ENCODE measurements at places on chromosomes 5 and 9.

DNA sequence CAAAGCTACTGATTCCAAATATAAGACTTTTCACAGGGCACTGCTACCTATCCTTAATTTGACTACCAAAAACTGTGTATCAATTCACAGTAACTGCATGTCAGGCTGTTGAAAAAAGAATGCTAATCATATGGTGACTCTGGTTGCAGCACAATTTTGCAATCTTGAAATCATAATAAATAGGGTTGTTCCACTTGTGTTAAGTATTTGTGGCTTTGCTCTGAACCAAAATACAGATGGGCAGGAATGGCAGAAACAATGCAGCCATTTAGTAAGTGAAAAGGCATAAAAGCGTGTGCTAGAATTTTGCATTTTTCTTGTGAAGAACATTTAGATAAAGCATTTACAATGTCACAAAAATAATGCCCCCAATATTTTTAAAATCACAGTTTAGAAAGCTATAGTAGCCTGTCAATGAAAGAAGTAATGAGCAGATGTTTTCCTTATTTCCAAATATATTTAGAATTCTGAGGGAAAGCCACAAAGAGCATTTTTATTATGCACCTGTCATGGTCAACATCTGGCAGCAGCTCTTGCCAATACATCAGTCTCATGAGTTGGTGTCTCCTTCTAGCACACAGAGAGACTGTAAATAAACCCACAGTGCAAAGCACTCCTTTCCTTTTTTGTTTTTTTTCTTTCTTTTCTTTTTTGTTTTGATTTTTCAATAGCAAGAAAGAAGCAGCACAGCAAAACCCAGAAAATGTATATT, 54.8 kb upstream of the PAM start:
- no peak for DNase-seq

GRCh38 chr9:27349698-27350080, 52.7 kb upstream of the EQTN start:
- no peak for DNase-seq

DNA sequence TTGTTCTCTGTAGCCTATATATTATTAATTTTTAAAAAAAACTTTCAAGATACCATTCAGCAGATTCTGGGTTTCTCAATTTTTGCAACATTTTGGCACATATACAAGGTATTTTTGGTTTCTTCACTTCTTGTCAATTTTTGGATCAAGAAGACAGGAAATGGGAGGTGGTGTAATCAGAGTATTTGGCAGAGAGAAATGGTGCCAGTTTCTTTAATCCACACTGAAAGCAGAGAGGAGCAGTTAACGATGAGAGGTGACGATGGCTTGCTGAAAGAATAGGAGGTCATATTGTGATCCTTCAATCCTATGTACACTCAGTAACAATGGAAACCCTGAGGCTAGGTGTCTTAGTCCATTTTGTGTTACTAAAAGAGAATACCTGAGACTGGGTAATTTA, 16.4 kb downstream of the NNT start:
- no peak for DNase-seq

GRCh38 chr9:128149001-128149701, at the start of gene LCN2:
LCN2 (plus strand) TSS chr9:128149453; CDS start chr9:128149526, 73 bp downstream.
- no peak for DNase-seq

DNA sequence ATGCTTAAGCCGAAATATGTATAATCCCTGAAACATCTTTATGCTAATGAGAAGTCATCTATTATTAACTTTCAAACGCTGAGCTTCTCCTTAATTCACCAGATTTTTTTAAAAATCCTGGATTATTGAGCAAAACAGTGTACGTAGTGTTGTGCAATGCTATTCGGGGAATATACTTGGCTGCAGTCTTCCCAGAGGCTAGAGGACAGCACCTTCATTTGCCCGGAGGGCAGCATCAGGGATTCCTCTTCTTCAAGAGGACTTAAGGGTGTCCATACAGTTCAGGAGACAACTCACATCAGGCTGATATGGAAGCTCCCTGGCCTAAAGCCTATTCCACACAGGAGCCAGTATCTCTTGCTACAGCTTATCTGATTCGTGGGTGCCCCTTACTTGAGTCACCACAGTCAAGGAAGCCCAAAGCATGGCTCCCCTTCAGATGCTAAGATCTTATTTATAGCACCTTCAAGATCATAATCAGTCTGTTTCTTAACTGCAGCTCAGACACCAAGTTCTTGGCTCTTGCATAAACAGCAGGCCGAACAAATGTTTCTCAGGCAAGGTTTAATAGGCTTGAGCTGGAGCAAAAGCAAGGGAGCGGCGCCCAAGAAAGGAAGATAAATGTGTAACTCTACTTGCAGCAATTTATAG, 29.4 kb downstream of the NUTM2F start:
- peak; percentile 13 for DNase-seq

DNA sequence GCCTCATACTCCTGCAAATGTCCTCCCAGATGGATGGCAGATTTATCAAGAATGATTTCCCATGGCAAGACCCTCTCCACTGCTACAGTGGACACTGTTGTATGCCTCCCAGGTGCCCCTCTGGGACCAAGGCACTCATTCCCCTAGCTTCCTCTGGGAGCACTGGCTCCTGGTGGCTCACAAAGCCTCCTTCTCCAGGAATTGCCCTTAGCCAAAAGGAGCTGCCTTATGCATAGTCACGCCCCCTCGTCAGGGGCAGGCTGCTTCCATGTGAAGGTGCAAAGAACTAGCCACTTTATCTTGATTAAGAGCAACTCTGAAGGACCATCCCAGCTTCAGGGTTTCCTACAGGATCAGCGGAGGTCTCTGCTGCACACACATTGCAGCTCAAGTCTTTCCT, 358.1 kb downstream of the CDK5RAP2 start:
- no peak for DNase-seq

DNA sequence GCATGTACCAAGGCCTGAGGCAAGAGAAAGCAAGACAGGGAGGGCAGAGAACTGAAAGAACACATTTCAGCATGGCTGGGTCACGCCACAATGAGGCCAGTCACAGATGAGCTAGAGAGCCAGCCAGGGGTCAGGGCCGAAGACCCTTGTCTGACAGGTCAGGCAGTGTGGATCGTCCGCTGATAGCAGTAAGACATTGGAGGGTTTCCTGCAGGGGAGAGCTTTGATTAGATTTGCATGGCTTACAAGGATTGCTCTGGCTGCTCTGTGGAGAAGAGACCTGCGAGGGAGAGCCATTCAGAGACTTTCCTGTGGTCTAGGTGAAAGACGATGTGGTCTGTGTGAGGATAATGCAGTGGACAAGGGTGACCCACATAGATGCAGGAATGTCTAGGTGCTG, 93.1 kb downstream of the RALGPS1 start:
- DNase-seq = no peak

- peak; percentile 13 for DNase-seq
Measured at GRCh38 chr5:96651948-96652753, 10.0 kb upstream of the CAST start.
